ENCODE measurements at places on chromosomes 3 and 15.
A peak's percentile ranks its signal among the peaks of the same experiment; 100 is the strongest.

- DNase-seq = peak; percentile 41
Measured at GRCh38 chr3:3200632-3201212, 21.2 kb upstream of the CRBN start.

DNA sequence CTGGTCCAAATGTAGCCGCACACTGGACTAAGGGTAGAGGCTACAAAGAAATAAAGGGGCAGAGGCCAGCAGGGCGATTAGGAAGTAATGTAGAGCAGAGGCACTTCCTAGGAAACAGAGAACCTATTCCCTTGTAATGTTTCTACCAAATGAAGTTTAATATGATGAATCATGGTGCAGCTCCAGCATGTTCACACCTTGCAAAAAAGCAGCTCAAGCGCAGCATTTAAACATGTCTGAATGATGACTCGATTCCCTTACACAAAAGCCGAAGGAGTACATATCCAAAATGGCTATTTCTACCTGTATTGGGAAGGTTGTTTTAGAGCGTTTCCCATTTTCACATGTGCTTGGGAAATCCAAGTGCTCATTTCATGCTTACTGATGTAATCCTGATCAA lies 204.8 kb downstream of the MECOM start:
- no peak for DNase-seq

DNA sequence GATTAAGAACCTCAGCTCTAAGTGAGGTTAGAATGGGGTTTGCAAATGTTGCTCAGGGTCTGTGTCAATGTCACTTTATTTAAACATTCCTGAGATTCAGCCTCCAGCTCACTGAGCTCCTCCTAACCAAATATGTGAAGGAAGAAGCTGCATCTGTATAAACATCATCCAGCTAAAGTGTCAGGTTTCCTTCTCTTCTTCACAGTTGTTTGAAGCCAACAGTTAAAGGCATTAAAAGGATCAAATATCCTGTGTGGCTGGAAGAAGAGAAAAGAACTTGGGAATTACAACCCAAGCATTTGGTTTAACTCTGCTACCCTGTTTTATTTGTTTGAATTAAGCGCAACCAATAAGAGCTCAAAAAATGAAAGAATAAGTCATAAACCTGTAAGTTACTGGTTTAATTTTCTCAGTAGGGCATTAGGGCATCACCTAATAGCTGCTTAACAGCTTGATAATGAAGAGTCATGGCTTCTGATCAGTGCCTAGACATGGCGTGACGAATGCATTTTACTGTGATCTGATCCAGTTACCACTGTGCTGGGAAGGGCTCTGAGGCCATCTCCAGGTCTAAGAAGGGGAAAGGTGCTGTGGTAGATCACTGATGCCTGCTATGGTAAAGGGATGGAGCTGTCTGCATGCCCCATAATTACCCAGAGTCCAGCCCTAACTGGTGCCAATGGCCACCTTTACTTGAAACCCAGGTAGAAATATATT lies 165.7 kb upstream of the TSC22D2 start:
- DNase-seq = no peak

DNA sequence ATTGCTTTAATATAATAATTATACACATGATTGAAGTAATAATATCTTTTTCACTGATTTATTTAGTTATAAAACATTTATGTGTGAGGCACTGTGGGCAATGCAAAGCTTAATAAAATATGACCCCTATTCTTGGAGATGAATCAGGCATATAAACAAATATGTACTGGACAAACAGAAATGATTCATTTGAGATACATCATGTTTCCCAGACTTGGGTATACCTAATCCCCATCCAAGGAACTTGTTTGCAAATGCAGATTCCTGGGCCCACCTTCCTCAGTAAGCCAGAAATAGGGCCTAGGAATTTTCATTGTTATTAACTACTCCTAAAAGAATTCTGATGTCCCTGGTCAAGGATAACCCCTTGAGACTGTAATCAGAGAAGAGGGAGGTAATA lies 184.2 kb downstream of the CHL1 start:
- no peak for DNase-seq

GRCh38 chr3:111846039-111846438 lies 13.0 kb upstream of the PHLDB2 start:
- DNase-seq = no peak

- no peak for DNase-seq
Measured at GRCh38 chr15:58044551-58044950, 21.0 kb downstream of the ALDH1A2 start.

DNA sequence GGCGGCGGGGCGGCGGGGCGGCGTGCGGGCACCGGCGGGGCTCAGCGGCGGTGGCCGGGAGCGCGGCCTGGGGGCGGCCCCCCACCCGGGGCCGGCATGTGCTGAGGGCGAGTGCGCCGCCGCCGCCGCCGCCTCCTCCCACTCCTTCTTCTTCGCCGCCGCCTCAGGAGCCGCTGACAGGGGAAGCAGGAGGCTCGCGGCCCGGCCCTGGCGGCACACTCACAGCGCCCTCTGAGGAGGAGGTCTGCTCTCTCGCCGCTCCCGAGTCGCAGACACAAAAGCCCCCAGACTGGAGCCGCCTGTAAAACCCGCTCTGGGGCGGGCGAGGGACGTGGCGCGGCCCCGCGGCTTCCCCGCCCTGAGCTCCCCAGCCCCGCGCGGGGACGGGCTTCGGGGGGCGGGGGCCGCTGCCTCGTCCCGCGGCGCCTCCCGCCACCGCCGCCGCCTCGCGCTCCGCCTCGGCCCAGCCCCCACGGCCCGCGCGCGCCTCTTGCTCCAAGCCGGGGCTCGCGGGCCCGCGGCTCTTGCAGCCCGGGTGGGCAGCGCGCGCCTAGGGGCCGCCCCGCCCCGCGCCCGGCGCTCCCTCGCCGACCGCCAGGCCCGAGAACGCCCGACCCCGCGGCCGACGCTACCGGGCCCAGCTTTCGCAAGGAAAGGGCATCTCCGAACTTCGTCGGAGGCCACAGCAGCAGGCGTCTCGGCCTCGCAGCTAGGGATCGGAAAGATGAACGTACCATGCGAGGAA lies at the start of gene PYGO1:
PYGO1 (minus strand) TSS at position 276 of the 745 bp plus-strand sequence. CDS start 462 bp downstream, outside the sequence.
- DNase-seq = peak; percentile 70

DNA sequence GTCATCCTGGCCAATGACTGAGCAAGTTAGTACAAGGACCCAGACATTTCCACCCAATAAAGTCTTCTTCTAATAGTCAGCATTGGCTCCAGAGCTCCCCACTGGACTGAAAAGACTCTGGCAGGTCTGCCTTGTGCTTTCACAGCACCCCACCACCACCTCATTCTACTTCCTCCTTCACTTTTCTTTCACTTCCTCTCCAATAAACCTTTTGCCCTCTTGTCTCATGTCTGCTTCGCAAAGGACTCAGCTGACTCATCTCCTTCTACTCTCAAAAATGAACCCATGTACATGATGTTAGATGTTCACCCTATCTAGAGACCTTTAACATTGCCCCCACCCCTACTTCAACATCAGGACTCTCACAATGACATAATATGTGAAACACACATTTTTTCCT lies 181.0 kb upstream of the PPP2R3A start:
- DNase-seq = no peak

DNA sequence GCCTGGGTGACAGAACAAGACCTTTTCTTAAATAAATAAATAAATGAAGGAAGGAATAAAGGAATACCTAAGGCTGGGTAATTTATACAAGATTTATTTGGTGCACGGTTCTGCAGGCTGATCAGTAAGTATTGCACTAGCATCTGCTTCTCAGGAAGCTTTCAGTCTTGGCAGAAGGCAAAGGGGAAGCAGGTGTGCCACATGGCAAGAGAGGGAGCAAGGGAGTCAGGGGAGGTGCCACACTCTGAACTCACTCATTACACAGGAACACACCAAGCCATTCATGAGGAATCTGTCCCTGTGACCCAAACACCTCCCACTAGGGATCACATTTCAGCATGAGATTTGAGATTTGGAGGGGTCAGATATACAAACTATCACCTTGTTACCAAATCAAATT lies 56.4 kb downstream of the PRKCI start:
- no peak for DNase-seq

DNA sequence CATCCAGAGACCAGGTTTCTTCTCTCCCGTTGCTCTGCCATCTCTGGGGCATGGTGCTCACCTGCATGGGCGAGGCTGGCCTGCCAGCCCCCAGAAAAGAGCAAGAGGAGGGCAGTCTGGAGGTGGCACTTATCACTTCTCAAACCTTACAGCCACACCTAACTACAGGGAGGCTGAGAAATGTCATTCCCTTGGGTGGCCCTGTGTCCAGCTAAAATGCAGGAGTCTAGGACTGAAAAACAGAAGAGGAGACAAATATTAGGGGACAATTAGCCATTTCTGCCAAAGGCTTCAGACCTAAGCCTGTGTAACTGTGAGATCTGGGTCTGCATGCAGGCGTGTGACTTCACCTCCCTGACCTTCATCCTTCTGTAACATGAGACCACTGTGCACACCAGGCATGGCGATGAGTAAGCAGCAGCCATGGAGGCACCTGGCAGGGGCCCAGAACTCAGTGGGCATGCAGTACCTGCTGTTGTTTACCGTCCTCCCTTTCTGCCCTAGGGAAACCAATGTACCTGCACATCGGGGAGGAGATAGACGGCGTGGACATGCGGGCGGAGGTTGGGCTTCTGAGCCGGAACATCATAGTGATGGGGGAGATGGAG lies 83.4 kb downstream of the MESD start:
- no peak for DNase-seq

DNA sequence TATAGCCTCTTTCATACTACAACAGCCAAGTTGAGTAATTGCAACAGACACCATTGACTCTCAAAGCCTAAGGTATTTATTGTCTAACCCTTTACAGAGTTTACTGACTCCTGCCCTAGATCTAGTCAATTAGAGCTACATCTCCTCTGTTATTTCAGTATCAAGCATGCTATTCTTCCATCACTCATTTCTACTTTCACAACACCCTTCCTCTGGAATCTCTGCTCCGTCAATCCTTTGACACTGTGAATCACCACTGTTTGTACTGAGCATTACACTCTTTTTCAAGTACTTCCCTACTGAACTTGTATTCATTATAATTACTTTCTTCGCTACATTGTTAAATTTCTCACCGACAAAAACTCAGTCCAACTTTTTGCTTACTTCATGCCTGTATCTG lies 121.8 kb downstream of the ZNF609 start:
- no peak for DNase-seq

DNA sequence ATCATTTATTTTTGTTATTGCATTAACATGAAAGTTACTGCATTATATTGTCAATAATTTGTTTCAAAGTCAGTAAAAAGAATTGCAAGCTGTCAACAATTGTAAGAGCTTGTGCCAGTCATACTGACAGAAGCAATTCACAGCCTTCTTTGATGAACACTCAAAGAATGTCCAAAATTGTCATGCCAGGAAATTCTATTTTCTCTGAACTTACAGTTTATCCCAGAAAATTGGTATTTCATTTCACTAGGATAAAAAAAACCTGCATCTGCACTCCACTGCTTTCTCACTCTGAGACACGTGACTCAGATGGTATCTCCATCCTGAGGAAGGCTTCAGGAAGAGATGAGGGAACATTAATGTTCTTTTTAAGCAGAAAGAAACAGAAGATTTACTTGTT lies 332.6 kb upstream of the CCDC54 start:
- no peak for DNase-seq

GRCh38 chr3:48931944-48932580 lies 13.4 kb downstream of the ARIH2 start:
- DNase-seq = no peak

DNA sequence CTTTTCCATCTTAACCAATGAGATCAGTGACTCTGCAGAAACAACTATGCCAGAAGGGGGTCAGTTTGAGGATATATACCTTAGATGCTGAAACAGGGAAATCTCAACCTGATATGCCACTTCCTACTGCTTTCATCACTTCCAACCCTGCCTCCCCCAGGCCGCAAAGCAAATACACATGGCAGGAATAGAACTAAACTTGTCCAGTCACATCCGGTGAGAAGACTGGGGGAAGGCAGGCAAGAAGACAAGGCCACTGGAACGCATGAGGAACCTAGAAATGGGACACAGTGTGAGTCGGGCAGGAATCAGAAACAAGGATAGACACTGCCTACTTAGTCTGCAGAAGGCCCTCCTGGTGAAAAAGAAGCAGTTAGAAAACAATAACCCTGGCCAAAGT lies 90.6 kb downstream of the MYO5A start:
- no peak for DNase-seq

DNA sequence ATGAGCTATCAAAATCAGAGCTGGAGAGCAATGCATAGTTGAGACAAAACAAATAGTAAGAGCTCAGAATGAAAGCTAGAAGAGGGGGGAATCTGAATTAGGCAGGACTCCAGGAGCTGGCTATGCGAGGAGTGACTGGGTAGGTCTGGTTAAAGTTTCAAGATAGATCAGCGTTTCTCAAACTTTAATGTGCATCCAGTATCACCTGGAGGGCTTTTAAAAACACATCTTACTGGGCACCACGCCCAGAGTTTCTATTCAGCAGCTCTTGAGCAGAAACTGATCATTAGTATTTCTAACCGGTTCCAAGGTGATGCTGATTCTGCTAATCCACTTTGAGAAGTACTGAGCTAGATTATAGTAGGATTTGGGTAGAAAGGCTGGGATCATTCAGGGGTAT lies 96.2 kb upstream of the ACP3 start:
- DNase-seq = no peak

- no peak for DNase-seq
Measured at GRCh38 chr15:31523655-31524049, 197.0 kb downstream of the KLF13 start.

GRCh38 chr3:44076221-44076829 lies 165.4 kb upstream of the TOPAZ1 start:
- no peak for DNase-seq

- no peak for DNase-seq
Measured at GRCh38 chr15:36755341-36756000, 176.0 kb downstream of the CDIN1 start.

DNA sequence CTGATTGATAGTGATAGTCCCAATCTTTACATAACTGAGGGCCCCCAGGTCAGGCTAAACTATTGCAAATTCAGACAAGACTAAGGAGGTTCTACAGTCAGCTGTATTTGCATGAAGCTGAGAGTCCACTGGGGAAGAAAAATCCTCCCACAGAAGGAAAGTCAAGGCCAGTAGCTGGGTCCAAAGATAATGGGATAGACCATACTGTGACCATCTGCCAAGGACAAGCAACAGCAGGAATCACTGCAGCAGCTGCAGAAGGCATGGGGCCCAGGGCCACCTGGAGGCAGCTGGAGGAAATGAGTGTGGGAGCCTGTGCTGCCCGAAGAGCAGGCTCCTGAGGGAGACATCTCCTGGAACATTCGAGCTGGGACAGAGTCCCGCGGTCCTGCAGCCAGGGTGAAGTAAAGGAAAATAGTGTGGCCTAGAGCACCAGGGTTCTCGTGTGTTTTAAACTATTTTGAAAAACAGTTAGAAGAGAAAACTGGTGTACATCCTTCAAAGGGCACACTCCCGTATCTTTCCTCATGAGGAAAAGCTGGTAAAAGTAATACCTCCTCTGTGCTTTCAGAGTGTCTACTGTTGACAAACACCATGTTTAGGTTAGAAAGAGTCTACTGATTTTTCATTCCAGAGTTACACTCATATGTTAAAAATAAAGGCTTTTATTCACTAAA lies 13.2 kb upstream of the TMEM212 start:
- peak; percentile 75 for DNase-seq

- no peak for DNase-seq
Measured at GRCh38 chr15:41829959-41830646, 2.2 kb downstream of the JMJD7 start.
